Spinal cord (tissue), 10 donors: ENCODE measurements at places on chromosomes 13 and 19.

GRCh38 chr13:92097337-92097903, 699.0 kb downstream of the GPC5 start:
- H3K4me1 ChIP-seq: no peaks in the 10 kb centered on the region
- no peak overlapping the region for H3K27ac ChIP-seq
- no peak overlapping the region for H3K4me3 ChIP-seq
- no peak for DNase-seq
- H3K36me3 ChIP-seq: no peaks in the 10 kb centered on the region

GRCh38 chr13:109275852-109276251, 510.5 kb downstream of the IRS2 start:
- peaks cover 4% of the 10 kb centered on the region for H3K4me1 ChIP-seq
- no peaks in the 10 kb centered on the region for H3K27me3 ChIP-seq
- no peak overlapping the region for H3K4me3 ChIP-seq
- DNase-seq: no peak
- H3K27ac ChIP-seq: no peak overlapping the region

DNA sequence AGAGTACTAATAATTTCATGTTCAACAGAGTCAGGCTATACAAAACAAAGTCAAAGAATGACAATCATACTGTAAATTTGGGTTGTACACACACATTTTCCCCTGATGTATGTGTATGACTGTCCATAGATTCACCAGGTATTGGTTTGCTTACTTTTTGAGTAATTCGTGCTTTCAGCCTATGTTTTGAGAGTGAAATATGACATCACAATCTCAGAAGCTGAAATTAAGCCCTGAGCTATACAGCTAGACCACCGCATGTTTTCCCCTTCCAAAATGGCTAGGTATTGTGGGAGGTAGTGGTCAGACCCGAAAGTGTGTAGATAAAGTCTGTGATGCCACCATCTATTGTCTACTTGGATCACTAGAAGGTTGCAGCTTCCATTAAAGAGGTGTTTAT, 102.8 kb downstream of the KATNAL1 start:
- no peak for DNase-seq
- no peak overlapping the region for H3K27ac ChIP-seq
- H3K4me1 ChIP-seq: no peaks in the 10 kb centered on the region
- no peak overlapping the region for H3K4me3 ChIP-seq

GRCh38 chr13:23570921-23571315, 706 bp downstream of the TNFRSF19 start:
- H3K4me3 ChIP-seq: peak overlapping the region; percentile 63
- H3K27me3 ChIP-seq: no peaks in the 10 kb centered on the region
- H3K4me1 ChIP-seq: peaks cover 10% of the 10 kb centered on the region
- peak; percentile 60 for DNase-seq
- no peaks in the 10 kb centered on the region for H3K36me3 ChIP-seq

- DNase-seq: no peak
- no peaks in the 10 kb centered on the region for H3K27me3 ChIP-seq
- no peak overlapping the region for H3K27ac ChIP-seq
- no peaks in the 10 kb centered on the region for H3K4me1 ChIP-seq
- no peaks in the 10 kb centered on the region for H3K36me3 ChIP-seq
Measured at GRCh38 chr13:108227651-108228272, 9.6 kb downstream of the ABHD13 start.
